ENCODE measurements at places on chromosomes 7 and 10.

GRCh38 chr7:5303061-5303460 lies 20.3 kb downstream of the SLC29A4 start:
- no peak for DNase-seq

DNA sequence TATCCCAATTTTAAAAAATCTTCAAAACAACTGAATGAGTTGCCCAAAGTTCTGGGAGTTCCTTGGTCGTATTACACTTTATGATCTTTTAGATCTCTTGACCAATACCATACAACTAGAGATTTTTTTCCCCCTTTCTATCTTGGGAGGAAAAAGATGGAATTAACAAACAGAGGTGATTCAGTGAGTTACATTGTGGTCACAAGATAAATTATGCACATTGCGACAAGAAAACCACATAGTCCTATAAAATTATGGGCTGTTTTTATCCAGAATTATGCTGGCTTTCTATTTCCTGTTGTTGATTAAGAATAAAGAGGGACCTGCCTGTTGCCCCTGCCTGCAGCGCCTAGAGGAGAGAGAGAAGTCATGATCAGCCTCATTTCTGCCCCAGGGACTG lies 8.2 kb upstream of the SGPL1 start:
- no peak for DNase-seq

GRCh38 chr7:92987095-92987494 lies 130.7 kb downstream of the SAMD9 start:
- no peak for DNase-seq

DNA sequence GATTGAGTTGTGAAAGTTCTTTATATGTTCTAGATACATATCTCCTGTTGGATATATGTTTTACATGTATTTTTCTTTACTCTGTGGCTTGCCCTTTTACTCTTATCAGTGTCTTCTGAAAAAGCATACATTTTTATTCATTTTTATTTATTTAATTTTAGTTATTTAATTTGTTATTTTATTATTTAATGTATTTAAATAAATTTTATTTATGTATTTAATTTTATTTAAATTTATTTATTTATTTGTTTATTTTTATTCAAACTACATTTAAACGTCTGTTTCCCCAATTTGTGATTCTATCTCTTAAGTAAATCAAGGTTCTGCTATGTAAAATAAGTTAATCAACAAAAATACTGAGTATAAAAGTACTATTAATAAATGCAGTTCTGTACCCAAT lies 279.1 kb upstream of the AKR1E2 start:
- DNase-seq: no peak

GRCh38 chr10:4837551-4837950 lies 11.5 kb downstream of the AKR1E2 start:
- no peak for DNase-seq

DNA sequence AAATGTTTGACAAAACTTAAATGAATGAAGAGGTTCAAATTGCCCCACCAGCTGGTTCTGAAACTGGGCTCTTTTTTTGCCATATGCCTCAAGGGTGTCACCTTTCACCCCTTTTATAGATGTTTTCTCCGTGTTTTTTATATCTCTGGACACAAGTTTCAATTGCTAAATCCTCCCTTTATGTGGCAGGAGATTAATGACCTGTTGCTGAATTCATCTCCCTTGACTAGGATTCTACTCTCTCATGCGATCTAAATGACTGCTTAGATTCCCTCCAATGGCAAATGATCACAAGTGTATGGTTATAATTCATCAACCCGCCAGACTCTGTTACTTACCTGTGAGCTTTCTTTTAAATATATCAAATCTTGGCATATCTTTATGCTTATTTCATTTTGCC lies 677.0 kb upstream of the POT1 start:
- no peak for DNase-seq

DNA sequence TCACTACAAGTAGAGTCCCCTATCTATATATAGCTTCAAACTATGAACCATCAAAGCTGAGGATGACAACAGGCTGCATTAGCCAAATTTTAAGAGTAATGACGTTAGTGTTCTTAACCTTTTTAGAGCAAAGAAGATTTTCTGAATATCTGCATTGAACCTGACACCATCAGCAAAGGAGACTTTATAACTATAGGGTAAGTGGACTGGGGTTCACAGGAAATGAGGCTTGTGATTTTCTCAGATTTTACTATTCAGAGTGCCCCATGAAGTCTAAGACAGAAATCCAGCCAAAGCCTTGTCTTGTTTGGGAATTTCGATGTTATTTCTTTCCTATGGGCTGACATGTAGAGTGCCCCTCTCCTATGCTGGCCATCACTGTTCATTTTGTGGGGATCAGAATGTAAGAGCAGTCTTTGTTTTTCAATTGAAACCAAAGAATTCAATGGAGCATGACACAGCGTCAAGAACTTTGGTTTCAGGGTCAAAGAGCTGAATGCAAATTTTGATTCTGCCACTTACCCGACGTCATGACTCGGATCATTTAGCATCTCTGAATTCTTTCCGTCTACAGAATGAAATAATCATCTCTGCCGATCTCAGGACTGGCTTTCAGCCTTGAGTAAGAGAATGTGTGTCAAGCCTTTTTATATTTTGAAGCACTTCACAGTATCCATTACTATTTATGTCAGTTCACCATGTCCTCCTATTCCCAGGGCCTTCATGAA lies 52.7 kb downstream of the DENND11 start:
- no peak for DNase-seq

Measured in stimulated activated CD4-positive, alpha-beta T cell treated with anti-CD3 and anti-CD28 coated beads, Interleukin-15, amount 100 ng/mL, for 48 hours (primary cell).